ENCODE measurements at places on chromosomes 7 and 10.

GRCh38 chr10:132420981-132421846, 24.2 kb downstream of the PWWP2B start:
- no peaks in the 10 kb centered on the region for H3K27me3 ChIP-seq
- no peaks in the 10 kb centered on the region for H3K36me3 ChIP-seq
- peak; percentile 54 for DNase-seq
- peaks cover 28% of the 10 kb centered on the region for H3K4me1 ChIP-seq
- no peak overlapping the region for H3K4me3 ChIP-seq
- H3K27ac ChIP-seq = peak overlapping the region; percentile 67

- DNase-seq = no peak
- H3K27me3 ChIP-seq = no peaks in the 10 kb centered on the region
- H3K4me1 ChIP-seq = no peaks in the 10 kb centered on the region
- H3K27ac ChIP-seq = no peak overlapping the region
- no peaks in the 10 kb centered on the region for H3K36me3 ChIP-seq
- no peak overlapping the region for H3K4me3 ChIP-seq
Observed at GRCh38 chr10:18351421-18351820, 211.2 kb downstream of the CACNB2 start.

- H3K27me3 ChIP-seq = no peaks in the 10 kb centered on the region
- no peak for DNase-seq
- H3K4me3 ChIP-seq = no peak overlapping the region
- H3K36me3 ChIP-seq = peaks cover 4% of the 10 kb centered on the region
- H3K27ac ChIP-seq = no peak overlapping the region
Observed at GRCh38 chr10:119368991-119369869, 161.9 kb downstream of the GRK5 start.

- H3K36me3 ChIP-seq = no peaks in the 10 kb centered on the region
- H3K4me3 ChIP-seq = no peak overlapping the region
- peaks cover 12% of the 10 kb centered on the region for H3K27me3 ChIP-seq
- H3K4me1 ChIP-seq = no peaks in the 10 kb centered on the region
Observed at GRCh38 chr7:96100737-96101136, 221.2 kb downstream of the SLC25A13 start.

GRCh38 chr7:124813994-124814798, 48.6 kb upstream of the GPR37 start:
- DNase-seq = no peak
- no peak overlapping the region for H3K27ac ChIP-seq
- H3K4me3 ChIP-seq = no peak overlapping the region
- peaks cover 22% of the 10 kb centered on the region for H3K27me3 ChIP-seq
- no peaks in the 10 kb centered on the region for H3K4me1 ChIP-seq

GRCh38 chr10:92149261-92149660, 141.6 kb downstream of the CPEB3 start:
- no peak for DNase-seq
- H3K4me3 ChIP-seq = no peak overlapping the region
- no peaks in the 10 kb centered on the region for H3K27me3 ChIP-seq
- H3K36me3 ChIP-seq = no peaks in the 10 kb centered on the region

DNA sequence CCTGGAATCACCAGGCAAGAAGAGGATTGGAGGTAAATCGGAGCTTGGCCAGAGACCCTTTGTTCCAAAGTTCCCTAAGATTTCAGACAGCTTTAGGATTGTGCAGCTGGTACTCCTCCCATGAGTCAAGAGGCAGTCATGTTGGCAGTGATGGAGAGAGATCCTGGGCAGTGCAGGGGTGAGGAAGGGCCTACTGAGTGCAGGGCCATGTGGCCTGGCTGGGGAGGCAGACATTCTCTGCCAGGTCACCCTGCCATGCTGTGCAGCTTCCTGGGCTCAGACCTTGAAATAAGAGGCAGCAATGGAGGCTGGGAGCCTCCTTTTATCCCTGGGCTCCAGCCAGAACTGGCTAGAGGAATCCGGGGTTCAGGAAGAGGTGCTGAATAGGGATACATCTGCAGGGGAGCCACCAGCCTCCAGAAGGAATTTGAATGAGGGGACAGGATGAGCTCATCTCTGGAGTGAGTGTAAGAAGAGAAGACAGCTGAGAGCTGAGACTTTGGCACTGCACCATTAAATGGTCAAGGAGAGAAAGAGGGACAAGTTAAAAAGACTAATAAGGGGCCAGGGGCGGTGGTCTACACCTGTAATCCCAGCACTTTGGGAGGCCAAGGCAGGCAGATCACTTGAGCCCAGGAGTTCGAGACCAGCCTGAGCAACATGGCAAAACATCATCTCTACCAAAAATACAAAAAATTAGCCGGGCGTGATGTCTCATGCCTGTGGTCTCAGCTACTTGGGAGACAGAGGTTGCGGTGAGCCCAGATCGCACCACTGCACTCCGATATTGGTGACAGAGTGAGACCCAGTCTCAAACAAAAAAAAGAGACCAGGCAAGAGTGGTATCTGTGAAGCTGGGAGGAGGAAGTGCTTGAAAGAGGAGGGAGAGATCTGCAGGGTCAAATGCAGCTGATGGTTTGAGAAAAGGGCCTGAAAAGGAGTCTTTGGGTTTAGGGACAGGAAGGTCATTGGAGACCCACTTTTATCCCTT, 12.0 kb downstream of the SFTPD start:
- DNase-seq = no peak
- no peaks in the 10 kb centered on the region for H3K36me3 ChIP-seq
- no peak overlapping the region for H3K4me3 ChIP-seq
- peaks cover 19% of the 10 kb centered on the region for H3K27me3 ChIP-seq
- no peak overlapping the region for H3K27ac ChIP-seq

GRCh38 chr10:109958059-109958458, 34.7 kb upstream of the XPNPEP1 start:
- H3K4me1 ChIP-seq = peaks cover 6% of the 10 kb centered on the region
- DNase-seq = no peak
- no peaks in the 10 kb centered on the region for H3K27me3 ChIP-seq
- H3K27ac ChIP-seq = no peak overlapping the region
- H3K36me3 ChIP-seq = no peaks in the 10 kb centered on the region

DNA sequence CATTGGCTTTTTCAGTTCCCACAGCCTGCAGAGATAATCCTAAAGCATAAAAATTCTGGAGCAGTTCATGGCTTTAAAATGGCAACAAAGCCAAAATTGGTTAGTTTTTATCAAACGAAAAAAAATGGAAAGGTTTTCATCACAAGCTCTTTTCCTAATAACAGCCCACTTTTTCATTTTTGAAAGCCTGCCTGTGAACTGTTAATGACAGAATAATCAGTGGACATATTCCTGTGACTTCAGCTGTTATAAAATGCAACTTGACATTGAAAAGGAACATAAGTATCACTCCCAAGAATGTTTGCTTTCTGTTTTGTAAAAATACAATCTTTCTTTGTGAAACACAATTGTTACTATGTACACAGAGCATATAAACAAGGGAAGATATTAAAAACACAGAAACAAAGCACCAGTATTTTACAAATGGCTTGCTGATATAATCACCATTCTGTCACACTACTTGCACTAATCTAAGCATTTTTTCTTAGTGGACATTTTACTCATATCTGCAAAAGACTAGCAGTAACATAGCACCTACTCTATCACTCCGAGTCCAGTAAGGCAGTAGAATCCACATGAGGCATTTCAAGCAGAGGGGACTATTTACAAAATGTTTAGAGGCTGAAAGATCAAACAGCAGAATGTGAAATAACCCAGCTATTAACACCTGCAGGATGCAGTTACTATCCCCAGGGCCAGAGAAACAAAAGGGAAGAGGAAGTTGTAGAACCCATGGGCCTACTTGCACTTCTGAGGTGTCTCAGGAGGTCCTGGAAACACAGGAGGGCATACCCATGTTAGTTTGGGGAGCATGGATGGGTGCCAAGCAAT, 26.4 kb downstream of the MACC1 start:
- H3K27ac ChIP-seq = no peak overlapping the region
- DNase-seq = no peak
- H3K4me1 ChIP-seq = no peaks in the 10 kb centered on the region
- H3K27me3 ChIP-seq = no peaks in the 10 kb centered on the region
- H3K4me3 ChIP-seq = no peak overlapping the region
- H3K36me3 ChIP-seq = no peaks in the 10 kb centered on the region

GRCh38 chr10:117166418-117167345, 28.6 kb upstream of the VAX1 start:
- H3K27ac ChIP-seq = no peak overlapping the region
- no peaks in the 10 kb centered on the region for H3K36me3 ChIP-seq
- no peak overlapping the region for H3K4me3 ChIP-seq
- peaks cover 90% of the 10 kb centered on the region for H3K27me3 ChIP-seq
- DNase-seq = no peak

DNA sequence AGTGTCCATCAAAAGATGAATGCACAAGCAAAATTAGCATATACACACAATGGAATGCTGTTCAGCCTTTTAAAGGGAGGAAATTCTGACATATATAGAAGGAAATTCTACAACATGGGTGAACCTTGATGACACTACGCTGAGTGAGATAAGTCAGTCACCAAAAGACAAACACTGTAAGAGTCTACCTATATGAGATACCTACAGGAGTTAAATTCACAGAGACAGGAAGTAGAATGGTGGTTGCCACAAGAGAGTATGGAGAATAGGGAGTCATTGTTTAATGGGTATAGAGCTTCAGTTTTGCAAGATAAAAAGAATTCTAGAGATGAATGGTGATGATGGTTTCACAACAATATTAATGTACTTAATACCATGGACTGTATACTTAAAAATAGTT, 51.8 kb downstream of the HERC4 start:
- H3K4me1 ChIP-seq = peaks cover 3% of the 10 kb centered on the region
- H3K27me3 ChIP-seq = no peaks in the 10 kb centered on the region
- H3K4me3 ChIP-seq = no peak overlapping the region
- DNase-seq = no peak
- H3K27ac ChIP-seq = no peak overlapping the region

DNA sequence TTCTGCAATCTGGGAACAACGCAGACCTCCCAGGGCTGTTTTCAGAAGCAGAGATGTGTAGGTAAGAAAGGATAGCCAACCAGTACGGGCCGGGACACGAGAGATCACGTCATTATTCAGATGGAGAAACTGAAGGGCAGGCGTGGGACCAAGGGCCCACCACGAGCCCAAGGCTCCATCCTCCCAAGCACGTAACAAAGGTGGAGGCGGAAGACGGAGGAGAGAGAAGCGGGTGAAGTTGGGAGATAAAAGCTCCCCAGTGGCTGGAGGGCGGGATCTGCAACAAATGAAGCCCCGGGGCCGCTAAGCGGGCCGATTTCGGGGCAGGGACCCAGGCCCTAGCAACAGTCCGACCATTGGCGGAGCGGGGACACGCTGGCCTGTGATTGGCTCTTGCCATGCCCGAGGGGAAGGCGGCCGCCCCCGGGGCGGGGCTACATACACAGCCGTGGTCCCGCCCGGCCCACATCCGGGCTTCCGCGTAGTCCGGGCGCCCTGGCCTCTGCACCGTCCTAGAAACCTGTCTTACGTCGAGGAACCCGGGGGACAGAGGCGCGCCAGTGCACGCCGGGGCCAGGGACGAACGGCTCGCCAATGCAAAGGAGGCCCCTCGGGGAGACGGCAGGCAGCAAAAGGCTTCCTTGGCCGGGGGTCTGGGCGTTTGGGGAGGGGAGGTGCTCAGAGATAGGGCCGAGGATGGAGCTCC, 15.5 kb downstream of the HSPB1 start:
- peak; percentile 95 for DNase-seq
- peaks cover 21% of the 10 kb centered on the region for H3K36me3 ChIP-seq
- H3K4me1 ChIP-seq = peaks cover 36% of the 10 kb centered on the region
- H3K27me3 ChIP-seq = no peaks in the 10 kb centered on the region
- H3K4me3 ChIP-seq = peak overlapping the region; percentile 88

GRCh38 chr7:42198974-42199668, 37.9 kb downstream of the GLI3 start:
- no peak for DNase-seq
- H3K27me3 ChIP-seq = no peaks in the 10 kb centered on the region

DNA sequence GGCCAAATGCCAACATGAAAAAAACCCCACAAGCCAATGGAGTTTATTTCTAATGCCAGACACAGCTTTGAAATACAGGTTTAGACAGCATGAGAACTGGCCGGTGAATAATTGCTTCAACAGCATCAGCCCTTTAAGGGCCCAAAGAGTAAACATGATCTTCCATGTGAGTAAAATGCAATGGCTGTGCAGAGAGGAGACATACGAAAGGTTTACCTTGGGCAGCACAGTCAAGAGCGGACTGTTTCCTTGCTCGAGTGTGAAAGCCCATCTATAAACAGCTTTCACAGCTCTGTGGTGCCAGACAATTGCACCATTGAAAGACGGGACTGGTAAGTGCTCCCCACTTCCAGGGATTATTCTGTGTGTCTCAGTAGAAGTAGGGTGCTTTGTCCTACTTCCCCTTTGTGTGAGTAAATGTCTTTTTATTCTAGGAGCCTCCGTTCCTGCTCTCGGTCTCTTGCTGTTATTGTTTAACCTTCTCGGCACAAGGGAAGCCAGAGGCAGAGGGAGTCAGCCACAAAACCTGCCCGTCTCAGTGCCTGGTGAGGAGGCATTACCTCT, 77.8 kb upstream of the KAT6B start:
- H3K4me3 ChIP-seq = no peak overlapping the region
- peaks cover 9% of the 10 kb centered on the region for H3K4me1 ChIP-seq
- DNase-seq = no peak
- no peaks in the 10 kb centered on the region for H3K27me3 ChIP-seq

GRCh38 chr7:90229682-90230081, 15.3 kb upstream of the CFAP69 start:
- no peak for DNase-seq
- H3K36me3 ChIP-seq = no peaks in the 10 kb centered on the region
- no peak overlapping the region for H3K4me3 ChIP-seq
- no peak overlapping the region for H3K27ac ChIP-seq
- no peaks in the 10 kb centered on the region for H3K4me1 ChIP-seq

DNA sequence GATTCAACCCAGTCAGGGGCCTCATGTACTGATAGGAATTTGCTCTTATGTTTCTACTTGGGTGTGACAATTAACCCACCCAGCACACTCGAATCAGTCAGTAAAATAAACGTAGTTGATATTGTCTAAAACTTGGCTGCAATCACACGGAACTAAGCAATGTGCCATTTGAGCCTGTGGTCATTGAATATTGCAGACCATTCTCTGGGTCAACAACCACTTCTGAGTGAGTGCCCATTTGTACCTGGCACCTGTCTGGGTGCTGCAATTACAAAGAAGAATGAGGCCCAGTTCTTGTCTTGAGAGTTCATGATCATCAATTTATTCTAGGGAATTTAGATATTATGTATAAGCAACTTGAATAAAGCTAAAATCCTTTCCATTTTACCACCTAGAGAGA, 29.8 kb downstream of the NPY start:
- no peak overlapping the region for H3K27ac ChIP-seq
- no peak overlapping the region for H3K4me3 ChIP-seq
- DNase-seq = no peak

GRCh38 chr10:104330168-104331110, 7.8 kb downstream of the ITPRIP start:
- peaks cover 100% of the 10 kb centered on the region for H3K4me1 ChIP-seq
- H3K36me3 ChIP-seq = peaks cover 55% of the 10 kb centered on the region
- peak overlapping the region; percentile 97 for H3K27ac ChIP-seq

DNA sequence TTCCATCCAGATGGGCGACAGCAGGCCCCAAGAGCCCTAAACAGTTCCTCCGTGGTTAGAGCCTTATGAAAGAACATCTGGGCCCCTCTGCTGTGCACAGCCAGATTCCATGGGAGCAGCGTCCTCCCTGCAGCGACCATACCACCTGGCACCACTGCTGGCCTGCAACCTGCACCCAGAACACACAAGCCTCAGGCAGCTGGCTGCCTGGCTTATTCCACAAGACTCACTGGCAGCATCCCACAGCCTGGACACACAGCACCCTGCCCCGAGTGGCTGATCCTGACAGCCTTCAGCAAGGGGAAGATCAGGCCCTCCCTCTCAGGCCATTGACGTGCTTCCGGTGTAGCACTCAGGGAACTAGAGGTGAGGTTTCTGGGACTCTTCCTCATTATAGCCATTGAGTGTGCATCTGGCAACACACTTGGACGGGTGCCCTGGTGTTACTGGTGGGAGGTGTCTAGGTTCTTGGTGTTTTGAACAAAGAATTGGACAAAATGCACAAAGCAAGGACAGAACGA, 33.7 kb upstream of the ERCC6 start:
- H3K27me3 ChIP-seq = peaks cover 19% of the 10 kb centered on the region
- no peak overlapping the region for H3K27ac ChIP-seq
- H3K4me3 ChIP-seq = no peak overlapping the region
- H3K36me3 ChIP-seq = no peaks in the 10 kb centered on the region

Measured in activated T-cell treated with anti-CD3 and anti-CD28 coated beads, Interleukin-2, amount 50 U/mL, for 24 hours (primary cell).